CD4-positive, alpha-beta T cell treated with Interleukin-12 subunit alpha and Interleukin-12 subunit beta, for 1 hour (primary cell): ENCODE measurements at places on chromosomes 7 and 10.

- no peak for DNase-seq
These were observed 224.2 kb downstream of the PLXNA4 start for GRCh38 chr7:132351954-132352499.

GRCh38 chr7:153385502-153385901 is 626.0 kb downstream of the ACTR3B start:
- no peak for DNase-seq

DNA sequence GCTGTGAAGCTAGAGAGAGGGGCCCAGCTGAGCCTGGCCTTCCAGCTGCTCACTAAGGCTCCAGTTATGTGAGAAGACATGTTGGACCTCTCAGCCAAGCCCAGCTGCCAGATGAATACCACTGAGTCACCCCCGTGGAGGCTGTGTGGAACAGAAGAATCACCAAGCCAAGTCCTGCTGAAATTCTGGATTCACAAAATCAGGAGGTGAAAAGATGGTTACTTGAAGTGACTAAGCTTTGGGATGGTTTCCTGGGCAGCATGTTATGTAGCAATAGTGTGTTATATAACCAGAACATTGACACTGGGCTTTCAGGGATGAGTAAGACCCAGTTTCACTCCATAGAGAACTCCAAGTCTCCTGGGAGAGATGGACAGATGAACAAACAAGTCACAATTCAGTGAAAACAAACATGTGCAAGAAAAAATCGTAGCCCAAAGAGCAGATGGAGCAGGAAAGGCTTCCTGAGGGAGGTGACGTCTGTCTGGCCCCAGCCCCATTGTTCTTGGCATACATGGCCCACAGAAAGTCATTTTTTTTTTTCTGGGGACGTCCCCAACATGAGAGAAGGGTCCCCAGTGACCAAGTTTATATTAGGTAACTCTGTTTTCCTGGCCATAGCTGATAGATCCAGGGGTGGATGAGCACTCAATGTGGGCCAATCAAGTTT is 64.1 kb upstream of the PDZD8 start:
- DNase-seq, result no peak

DNA sequence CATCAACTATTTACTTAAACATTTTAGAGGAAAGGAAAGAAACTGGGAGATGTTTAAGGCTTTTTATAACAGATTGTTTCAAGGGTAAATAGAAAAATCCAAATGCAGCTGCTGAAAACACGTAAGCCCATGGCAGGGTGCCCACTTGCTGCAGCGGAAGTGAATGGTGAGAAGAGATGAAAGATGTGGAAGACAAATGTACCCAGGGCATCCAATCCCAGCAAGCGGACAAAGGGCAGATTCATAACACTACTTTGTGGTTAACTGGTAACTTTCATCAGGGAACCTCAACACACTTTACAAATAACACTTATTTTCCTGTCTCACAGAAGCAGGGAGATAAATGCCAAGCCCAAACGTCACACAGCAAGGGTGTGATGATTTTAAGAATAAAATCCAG is 358.4 kb downstream of the KCNMA1 start:
- no peak for DNase-seq

GRCh38 chr7:1548438-1548831 is 7.6 kb downstream of the TMEM184A start:
- no peak for DNase-seq

GRCh38 chr10:116877391-116877790 is 28.1 kb downstream of the ENO4 start:
- no peak for DNase-seq

DNA sequence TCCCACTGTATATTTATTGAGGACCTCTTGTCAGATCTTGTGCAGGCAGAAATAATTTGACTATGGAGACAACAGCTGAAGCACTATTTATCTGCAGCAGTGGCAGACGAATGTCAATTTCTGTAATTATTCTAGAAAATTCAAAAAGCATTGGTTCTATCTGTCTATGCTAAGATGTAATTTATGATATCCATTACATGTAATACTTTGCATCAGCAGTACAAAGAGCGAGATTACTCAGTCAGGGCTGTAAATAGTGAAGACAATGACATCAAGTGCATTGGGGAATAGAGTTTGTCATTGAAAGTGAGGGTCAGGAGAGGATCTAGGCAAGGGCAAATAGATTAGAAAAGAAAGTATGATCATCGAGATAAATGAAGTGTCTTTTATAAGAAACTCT is 508.2 kb downstream of the ZWINT start:
- DNase-seq, result no peak

DNA sequence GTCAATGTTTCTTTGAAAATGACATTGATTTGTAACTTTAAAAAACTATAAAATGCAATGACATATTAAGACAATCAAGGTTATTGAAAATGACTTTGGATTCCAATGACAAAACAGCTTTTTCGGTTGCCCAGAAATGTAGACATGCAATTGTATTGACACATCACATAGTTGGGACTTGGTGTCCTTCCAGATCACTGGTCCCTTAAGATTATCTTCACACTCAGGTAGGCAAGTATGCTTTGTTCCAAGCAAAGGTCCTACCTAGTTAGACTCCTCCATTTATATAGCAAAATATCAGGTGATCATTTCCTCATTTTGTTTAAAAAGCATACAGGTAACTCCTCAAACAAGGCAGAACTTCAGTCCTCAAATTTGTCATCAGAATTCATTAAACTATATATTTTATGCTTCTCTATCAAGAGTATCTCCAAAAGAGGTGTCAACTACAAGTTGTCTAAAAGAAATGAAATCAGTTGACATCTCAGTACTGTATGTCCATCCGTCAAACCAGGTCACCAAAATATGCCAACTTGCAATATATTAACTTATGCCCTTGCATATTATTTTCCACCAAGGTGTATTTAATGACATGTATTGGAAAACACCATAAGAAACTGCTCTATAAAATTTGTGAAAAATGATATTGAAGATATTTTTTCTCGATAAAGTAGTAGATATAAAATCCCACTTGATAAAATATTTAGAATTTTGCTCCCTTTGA is 64.6 kb downstream of the TSPAN12 start:
- no peak for DNase-seq

- no peak for DNase-seq
These were observed 117.8 kb upstream of the INSYN2A start for GRCh38 chr10:127313996-127314700.
